AG10803 (cell line): ENCODE measurements at places on chromosomes 5 and 9.

DNA sequence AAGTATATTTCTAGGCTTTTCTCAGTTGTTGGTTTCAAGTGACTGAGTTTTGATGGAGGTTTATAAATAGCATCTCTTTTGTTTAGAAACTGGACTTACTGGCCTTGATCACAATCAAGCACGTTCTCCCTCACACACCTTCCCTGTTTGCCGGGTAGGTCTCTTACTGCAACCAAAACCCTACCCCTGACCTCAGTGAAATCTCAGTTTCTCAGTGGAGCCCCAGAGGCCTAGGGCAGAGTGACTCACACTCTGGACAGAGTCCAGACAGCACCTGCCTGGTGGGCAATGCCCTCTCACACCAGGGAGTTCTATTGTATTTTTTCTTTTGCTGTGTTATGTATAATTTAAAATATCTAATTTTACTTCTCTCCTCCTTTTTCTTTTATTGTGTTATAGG lies 48.4 kb upstream of the EPB41L4B start:
- no peak for DNase-seq

GRCh38 chr5:11377896-11378295 lies 526.4 kb downstream of the CTNND2 start:
- no peak for DNase-seq

DNA sequence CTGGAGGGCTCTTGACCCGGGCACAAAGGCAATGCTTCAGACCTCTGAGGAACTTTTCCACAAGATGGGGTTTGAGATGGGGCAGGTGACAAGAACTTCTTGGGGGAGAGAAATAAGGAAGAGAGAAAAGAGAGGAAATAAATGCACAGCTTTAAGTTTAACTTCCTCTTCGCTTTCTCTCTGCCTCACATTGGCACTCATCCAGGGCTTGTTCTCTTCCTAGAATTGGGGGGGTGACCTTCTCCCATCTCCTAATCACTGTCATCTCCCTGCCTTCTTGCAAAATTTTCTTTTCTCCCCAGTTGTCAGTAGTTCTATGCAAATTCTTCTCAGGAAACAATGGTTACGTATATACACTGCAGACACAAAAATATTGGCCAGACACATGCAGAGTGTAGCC lies 19.1 kb upstream of the ADCY2 start:
- no peak for DNase-seq

- DNase-seq, result peak; percentile 60
Observed at GRCh38 chr5:115626445-115626823, 598 bp upstream of the TMED7 start.

DNA sequence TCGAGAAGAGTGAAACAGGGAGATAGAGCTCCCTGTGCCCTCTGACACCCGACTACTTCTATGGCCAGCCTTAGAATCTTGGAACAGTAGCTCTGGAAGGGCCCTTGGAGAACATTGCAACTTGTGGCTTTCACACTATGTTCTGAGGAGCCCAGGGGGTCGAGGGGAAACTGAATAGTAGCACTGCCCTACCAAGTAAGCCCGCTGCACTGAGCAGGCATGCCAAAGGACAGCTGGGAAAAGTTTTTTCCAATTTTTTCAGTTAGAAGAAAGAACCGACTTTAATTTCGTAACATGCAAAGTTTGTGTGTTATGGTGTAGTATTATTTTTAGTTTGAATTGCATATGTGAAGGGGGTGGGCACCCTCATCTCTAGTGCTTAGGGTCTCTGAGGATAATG lies 10.9 kb downstream of the SMIM3 start:
- no peak for DNase-seq
